Posterior vena cava (tissue), 2 donors: ENCODE measurements at places on chromosomes 16 and 17. TPM values are rescaled to one million over a fixed set of nuclear protein-coding genes. Genes with fewer than 3 reads are reported as not detected.
A peak's percentile ranks its signal among the peaks of the same experiment; 100 is the strongest.

- no peak for DNase-seq
Measured at GRCh38 chr17:52035336-52035915, 123.1 kb downstream of the CA10 start.

- no peak for DNase-seq
Measured at GRCh38 chr16:17574256-17574655, 103.5 kb upstream of the XYLT1 start.

DNA sequence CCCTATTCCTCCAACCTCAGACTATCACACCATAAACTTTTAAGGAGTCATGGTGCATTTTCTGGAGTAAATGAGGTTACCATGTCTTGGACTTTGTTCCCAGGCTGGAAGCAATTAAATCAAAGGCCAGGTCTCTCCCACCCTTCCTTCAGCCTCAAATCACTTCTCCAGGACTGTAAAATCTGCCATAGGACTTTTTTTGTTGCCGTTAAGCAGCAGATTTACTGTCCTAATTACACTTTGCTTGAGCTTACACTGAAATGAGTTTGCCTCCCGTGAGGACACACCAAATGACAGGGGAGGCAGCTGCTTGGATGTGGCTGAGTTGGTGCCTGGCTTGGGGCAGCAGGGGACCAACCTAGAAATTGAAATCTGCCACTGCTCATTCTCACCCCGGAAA lies 14.7 kb downstream of the DCAKD start:
- DNase-seq: no peak

- DNase-seq: no peak
Measured at GRCh38 chr16:68636064-68636560, 9.0 kb upstream of the CDH3 start.

DNA sequence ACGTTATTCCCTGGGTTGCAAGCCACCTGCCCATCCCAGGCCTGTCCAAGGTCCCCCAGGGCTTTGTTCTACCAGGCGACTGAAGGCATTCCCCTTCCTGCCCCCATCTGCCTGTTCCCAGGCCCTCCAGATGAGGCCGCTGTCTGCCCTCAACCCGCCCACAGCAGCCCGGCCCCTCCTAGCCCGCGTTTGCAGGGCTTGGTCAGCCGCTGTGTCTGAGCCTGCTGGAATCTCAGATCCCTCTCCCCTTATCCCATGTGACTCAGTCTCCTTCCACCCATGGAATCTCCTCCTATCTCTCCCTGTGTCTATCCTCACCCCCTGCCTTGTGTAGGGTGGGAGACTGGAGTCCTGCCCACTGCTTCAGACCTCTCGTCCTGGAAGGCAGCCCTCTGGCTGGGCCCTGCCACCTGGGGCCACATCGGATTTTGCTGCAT lies 186.0 kb upstream of the TNRC6C start:
- peak; percentile 90 for DNase-seq

Gene HEXIM1
- 46.9 TPM for total RNA-seq
